ENCODE measurements at places on chromosomes 1 and 21.

GRCh38 chr1:22494943-22495579 lies 43.4 kb downstream of the ZBTB40 start:
- DNase-seq = no peak

- DNase-seq = no peak
Observed at GRCh38 chr1:234091876-234092275, 187.4 kb downstream of the SLC35F3 start.

DNA sequence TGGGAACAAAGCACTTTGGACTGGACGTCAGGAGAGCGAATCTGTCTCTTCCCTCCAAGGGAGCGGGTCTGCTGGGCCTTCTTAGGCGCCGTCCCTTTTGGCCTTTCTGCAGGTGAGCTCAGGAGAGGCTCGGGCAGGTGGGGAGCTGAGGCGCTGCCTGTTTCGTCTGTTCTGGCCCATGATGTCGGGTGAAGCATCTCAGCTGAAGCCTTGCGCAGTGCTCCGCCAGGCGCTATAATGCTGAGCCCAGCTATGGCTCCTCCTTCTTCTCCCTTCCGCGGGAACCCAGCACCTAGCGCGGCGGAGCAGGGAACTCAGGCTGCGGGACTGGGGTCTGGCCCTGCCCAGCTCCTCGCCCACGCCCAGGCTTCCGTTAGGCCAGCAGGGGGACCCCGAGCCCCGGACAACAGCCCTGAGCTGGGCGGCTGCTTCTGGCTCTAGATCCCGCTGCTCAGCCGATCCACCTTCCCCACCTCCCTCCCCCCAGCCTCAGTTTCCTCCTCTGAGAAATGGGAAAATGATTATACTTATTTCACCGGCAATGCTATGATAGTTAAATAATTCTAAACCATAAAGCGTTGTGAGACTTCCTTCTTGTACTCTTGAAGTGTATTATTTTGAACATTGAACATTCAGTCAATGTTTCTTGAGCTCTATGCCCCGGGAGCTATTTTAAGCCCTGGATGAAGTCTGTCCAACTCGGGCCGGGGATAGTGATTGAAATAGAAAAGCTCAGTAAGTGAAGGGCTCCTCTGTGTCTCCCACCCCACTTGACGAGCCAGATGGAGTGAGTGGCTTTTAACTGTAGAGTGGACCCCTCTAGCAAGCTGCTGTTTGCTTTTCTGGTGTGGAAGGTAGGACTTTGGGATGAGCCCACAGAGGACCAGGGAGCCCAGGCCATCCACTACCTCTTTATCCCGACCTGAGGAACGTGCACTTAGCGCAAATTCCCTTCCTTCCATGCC lies 9.6 kb upstream of the ADORA1 start:
- no peak for DNase-seq

DNA sequence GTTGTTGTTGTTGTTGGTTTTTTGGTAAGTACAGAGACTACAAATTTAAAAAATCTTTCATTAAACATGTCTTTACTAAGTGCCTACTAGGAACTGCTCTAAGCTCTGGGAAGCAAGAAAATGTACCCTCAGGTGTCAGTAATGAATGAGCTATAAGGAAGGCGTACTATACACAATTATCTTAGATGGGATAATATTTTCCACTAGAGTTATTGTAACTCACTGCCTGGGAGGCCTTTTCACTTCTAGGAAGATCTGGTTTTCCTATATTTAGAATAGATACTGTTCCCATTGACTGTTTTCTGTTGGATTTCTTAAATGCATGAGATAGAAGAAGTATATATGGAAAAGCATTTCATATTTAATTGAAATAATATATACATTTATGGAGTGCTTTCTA lies 19.6 kb downstream of the CLIC4 start:
- DNase-seq = no peak

GRCh38 chr1:13730291-13730690 lies 30.3 kb downstream of the PRDM2 start:
- DNase-seq = no peak

DNA sequence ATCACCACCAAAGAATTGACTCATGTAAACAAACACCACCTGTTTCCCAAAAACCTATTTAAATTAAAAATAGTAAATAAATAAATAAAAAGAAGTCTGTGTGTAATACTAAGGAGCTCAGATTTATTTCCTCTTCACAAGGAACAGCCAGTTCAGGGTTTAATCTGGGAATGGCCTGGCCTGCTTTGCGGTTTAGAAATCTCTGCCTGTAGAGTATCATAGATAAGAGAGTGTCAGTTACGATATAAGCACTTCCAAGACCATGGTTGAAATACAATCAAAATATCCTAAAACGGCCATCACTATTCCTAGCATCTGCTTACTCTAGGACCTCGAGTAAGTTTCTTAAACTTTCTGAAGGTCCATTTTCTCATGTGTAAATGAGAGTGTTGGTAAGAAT lies 274.4 kb downstream of the PLPP3 start:
- no peak for DNase-seq

Data from stimulated activated CD4-positive, alpha-beta T cell treated with anti-CD3 and anti-CD28 coated beads, Interleukin-1b, Interleukin-23, amount 100 ng/mL, for 4 hours (primary cell).